HL-60 (cell line): ENCODE measurements at places on chromosomes 13 and 19.

DNA sequence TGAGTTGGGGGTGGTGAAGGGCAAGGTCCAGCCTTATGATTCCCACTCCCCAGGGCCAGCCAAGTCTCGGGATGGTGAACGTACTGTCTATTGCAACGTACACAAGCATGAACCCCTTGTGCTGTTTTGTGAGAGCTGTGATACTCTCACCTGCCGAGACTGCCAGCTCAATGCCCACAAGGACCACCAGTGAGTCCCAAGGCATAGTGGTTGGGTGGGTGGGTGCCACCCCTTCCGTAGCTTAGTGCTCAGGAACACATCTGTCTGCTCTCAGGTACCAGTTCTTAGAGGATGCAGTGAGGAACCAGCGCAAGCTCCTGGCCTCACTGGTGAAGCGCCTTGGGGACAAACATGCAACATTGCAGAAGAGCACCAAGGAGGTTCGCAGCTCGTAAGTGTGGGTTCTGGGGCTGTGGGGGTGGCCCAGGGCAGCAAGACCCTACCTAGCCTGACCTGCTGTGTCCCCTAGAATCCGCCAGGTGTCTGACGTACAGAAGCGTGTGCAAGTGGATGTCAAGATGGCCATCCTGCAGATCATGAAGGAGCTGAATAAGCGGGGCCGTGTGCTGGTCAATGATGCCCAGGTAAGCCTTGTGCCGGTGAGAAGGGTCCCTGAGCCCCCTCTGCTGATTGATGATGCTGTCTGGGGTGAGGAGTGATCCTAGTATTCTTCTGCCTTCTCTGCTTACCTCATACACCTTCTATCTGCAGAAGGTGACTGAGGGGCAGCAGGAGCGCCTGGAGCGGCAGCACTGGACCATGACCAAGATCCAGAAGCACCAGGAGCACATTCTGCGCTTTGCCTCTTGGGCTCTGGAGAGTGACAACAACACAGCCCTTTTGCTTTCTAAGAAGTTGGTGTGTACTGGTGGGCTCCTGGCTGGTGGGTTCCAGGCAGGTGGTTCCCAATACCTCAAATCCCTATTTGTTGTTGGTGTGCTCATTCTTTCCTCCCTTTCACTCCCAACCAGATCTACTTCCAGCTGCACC, 3.8 kb downstream of the TRIM28 start:
- no peak for DNase-seq

DNA sequence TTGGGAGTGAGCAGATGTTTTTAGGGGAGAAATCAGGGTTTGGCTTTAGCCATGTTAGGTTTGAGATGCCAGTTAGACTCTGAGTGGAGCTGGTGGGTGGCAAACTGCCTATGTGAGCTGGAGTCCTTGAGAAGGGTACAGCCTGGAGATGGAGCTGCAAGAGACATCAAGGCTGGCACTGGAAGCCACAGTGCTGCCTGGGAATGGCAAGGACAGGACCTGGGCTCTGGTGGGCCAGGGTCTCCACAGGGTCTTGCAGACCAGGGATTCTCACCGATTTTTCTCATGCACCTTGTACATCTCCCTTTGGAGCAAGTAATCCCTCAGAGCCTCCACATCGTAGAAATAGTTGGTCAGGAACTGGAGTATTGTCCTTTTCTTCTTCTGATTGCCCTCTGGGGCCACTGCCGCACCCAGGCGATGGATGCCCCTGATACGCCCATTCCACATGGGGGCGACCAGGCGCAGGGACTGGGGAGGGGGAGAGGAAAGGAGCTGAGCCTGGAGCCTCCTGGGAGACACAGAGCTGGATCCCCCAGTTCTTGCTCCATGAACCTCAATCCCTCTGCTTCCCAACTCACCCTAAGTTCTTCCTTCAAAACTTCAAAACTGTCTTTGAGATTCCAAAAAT, 1.7 kb downstream of the DMAC2 start:
- DNase-seq = no peak

DNA sequence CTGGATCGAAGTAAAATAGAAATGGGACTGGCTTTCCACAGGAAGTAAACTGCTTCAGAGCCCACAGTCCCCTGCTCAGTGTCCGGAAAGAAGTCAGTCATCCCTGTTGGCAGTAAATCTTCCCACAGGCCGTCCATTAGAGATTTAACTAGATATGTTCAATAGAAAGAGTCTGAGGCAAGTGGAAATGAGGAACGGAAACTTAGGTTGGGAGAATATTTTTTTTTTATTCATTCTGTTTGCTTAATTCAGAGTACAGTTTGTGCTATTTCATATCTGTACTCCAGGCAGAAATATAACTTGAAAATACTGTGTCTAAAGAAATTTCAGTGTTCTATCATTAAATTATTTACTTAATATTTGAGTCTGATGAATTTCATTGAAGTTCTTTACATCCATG, 22.7 kb downstream of the SLC25A15 start:
- DNase-seq = no peak

- DNase-seq = peak; percentile 80
Observed at GRCh38 chr19:3986260-3987041, 1.2 kb upstream of the EEF2 start.

DNA sequence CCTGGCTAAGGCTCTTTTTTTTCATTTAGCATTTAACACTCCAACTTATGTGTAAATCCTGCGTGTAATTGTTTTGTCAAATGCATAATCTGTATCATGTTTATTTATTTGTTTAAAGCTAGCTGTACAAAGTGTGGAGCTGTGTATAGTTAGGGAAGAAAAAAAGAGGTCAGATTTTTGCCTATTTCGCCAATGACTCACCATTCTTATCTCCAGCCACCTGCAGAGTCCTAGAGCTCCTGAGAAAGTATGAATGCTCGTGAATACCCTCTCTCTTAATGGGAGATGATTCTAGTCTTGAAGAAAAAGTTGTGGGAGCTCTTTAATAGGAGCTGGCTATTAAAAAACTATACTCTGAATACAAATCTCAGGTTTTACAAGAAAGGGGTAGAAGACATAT, 778.8 kb upstream of the SLITRK5 start:
- DNase-seq = no peak

- no peak for DNase-seq
Observed at GRCh38 chr13:102903659-102904407, 58.0 kb downstream of the ERCC5 start.

- DNase-seq = peak; percentile 22
Observed at GRCh38 chr13:109093998-109094397, 464.6 kb downstream of the MYO16 start.

GRCh38 chr19:10228920-10229319, 2.2 kb downstream of the S1PR2 start:
- DNase-seq = no peak

DNA sequence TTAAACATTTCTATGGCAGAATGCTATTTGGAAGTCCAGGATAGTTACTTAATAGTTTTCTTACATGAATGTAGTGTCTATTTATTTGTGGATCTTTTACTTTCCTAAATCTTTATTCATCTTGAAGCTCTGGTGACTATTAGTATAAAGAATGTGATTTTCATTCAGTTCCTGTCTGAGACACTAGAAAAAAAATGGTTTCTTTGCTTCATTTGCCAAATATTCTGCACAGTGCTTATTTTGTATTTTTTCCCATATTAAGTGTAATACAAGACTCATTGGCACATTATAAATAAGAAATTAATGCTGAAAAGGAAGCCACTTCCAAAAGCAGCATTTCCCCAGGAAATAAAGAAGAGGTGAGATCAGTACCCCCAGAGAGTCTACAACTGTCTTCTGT, 109.8 kb downstream of the POSTN start:
- no peak for DNase-seq

DNA sequence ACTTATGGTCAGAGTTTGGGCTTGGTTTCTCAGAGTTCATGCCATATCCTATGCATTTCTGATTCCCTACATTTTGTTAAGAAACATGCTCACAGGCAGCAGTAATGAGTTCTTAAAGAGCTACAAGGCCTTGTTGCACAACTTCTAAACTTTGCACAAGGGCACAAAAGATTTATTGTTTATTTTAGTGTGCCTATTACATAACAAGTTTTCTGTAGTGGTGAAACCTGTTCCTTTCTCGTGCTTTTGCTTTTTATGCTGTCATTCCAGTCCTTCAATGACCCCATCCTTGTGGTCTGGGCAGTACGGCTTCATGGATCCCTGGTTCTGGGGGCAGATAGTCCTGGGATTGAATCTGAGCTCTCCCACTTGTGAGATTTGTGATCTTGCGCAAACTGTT, 17.8 kb downstream of the ZNF507 start:
- no peak for DNase-seq

DNA sequence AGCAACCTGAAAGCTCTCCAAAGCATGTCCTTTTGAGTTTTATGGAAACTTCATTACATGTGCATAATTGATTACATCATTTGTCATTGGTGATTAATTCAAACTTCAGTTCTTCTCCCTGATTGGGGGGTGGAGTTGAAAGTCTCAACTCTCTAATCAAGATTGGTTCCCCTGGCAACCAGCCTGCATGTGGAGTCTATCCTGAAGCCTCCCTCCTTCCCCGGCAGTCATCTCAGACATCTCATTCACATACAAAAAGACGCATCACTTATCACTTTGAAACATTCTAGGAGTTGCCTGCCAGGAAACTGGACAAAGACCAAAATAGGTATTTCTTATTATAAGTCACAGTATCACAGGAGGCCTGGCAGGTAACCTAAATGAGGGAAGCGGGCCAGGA, 50.5 kb downstream of the TEX26 start:
- DNase-seq = no peak

DNA sequence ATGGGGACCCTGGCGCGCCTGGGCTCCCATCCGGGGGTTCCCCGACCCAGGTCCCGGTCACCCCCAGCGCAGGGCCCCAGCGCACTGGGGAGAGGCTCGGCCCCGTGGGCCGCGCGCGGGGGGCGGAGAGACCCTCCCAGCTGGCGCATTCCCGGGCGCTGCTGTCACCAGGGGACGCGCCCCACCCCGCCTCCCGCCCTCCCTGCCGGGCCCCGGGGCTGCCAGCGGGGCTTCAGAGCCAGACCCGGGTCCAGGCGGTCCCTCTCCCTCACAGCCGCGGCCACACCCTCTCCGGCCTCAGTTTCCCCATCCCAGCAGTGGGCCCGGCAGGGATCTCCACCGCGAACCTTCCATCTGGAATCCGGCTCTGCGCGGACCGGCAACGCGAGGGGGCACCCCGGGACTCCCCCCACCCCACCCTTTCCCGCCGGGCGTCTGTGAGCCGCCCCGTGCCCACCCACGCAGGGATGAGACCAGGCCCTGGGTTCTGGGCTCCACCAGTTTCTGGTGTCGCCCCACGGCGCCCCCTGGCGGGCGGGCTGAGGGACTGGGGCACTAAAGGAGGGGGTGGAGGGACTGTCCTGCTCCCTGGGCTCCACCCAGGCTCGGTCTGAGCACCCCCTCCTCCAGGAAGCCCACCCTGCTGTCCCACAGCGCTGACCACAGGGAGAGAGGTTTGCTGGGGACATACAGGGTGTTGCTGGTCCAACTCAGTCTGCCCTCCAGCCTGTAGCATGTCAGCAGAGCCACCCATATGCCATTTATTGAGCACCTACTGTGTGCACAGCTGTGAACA, 878 bp upstream of the ADAMTSL5 start:
- peak; percentile 34 for DNase-seq

GRCh38 chr13:105642511-105642958, 892.9 kb downstream of the EFNB2 start:
- DNase-seq = no peak

GRCh38 chr19:12913011-12913561, 6.0 kb downstream of the SYCE2 start:
- no peak for DNase-seq

GRCh38 chr13:32496599-32497160, 41.9 kb downstream of the N4BP2L2 start:
- no peak for DNase-seq

DNA sequence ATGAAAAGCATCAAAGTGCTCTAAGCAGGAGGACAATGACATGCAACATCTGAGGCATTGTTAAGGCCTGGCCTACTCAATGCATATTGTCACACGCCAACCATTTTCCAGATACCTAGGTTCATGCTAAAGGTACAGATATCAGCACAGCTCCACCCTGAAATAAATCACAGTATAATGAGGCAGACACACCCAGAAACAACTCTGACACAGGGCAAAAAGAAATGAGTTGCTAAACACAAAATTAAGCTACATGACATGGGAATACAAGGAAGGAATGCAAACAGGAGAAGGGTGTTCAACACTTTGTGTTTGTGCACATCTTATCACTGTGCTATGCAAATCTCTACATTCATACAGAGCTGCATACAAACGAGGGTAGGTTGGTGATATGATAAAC, 86.5 kb downstream of the EPSTI1 start:
- DNase-seq = no peak

DNA sequence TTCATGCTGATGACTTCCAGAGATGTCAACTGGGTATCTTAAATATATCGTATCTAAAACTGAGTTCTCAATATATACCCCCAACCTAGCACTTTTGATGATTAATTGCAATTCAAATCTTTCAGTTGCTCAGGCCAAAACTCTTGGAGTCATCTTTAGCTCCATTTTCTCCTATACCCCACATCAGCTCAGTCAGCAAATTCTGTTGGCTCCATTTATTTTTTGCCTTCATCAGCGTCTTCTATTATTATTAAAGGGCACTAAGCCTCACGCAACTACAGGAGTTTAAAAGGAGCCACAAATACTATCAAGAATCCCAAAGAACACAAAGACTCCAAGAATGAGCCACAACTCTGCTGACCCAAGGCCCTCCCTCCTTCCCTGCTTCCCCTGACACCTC, 134.9 kb downstream of the KCTD12 start:
- DNase-seq = no peak

GRCh38 chr13:49258089-49258796, 10.5 kb downstream of the CDADC1 start:
- no peak for DNase-seq

DNA sequence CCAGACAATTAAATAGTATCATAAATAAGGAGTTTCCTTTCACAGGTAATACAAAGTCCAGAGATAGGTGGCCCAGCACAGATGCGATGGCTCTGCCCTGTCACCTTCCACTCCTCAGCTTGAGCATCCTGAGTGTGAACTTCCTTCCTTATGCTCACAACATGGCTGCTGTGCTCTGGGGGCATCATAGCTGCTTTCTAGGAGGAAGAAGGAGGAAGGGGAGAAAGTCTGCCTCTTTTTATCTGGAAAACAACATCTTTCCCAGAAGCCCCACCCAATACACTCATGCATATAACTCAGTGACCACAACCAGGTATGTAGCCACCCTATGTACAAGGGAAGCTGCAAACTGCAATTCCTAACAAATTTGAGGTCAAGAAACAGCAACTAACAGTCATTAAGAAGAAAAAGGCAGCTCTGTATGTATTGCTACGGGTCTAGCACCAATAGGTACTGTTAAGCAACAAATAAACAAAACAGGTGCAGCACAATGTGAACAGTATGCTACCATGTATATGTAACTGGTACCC, 201.2 kb upstream of the UBL3 start:
- no peak for DNase-seq

DNA sequence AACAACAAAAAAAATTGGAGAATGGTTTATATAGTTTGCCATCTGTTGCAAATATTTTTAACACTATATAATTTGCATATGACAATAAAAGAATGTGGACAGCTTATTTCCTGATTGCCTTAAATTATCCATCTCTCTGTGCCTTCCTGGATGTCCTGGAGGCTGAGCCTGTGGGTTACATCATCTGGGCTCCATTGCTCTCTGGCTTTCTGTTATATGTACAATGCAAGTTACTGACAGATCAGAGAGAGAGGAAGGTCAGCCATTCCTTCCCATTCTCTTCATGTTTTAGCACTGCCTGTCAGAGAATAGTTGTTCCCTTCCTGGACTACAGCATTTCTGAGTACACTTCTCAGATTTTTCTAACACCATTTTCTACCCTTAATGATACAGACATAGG, 758.3 kb upstream of the PCDH20 start:
- DNase-seq = no peak
